Suprapubic skin (tissue), 4 donors: ENCODE measurements at places on chromosomes 6 and 20.

DNA sequence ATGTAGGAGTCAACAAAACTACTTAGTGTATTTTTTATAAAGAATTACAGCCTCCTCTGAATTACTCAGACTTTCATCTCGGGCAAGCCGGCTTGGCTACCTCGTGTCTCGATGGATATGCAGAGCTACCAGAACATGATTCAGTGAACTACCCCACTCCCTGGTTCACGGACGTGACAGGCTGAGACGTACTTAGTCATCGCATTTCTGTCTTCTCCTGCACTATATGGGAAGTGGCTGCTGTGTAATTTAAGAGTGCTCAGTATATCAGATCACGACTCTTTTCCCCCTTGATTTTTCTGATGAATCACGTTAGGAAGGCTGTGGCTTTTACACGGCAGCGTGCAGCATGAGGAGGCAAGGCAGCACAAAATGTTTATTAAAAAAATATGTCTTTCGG lies 302.7 kb upstream of the ZFP64 start:
- no peak for DNase-seq

DNA sequence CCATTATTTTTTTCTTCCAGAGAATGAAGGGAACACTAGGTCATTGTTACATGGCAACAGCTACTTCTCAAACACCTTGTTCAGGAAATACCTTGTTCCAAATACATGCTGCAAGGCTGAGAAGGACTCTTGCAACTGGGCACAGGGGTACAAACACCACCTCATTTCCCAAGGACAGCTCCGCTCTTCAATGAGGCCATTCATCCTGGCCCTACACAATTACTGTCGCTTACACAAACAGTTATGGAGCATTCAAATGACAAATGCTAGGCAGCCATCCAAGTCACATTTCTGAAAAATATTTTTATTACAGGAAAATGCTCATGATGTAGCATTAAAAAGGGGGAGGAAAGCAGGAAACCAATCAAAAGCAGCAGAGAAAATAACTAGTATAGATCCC lies 611.9 kb downstream of the DHX35 start:
- no peak for DNase-seq

- no peak for DNase-seq
These were observed 22.6 kb upstream of the BTN3A2 start for GRCh38 chr6:26342106-26343004.

DNA sequence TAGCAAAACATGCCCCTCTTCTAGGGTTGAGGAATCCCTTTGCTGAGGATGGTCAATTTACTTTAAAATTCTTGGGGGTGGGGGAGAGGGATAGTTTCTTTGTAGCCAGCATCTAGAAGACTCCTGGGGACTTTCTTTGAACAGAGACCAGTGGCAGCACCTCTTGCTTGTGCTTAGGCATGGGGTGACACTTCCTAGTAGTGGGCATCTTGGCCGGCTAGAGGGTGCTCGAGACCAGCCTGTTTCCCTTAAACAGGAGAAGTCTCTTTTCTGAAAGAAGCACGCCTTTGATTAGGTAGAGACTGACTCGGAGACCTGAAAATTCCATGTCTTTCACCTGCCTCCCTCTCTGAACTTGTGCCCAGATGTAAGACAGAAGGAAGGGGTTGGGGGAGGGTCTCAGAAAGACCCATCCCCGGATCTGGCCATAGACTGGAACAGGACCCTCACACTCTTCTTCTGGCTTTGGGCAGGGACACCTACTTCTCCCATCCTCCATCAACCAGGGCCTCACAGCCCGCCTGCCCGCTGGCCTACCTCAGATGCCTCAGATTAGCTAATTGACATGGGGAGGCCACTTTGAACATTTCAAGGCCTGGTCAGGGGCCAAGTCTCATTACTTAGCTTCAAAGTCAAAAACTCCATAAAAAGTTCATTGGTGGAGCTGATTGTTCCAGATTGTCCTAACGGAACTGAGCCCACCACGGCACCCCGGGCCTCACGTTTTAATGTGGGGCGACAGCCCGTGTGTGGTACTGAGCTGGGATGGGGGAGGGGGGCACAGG lies 172.2 kb downstream of the CDC5L start:
- DNase-seq, result no peak

DNA sequence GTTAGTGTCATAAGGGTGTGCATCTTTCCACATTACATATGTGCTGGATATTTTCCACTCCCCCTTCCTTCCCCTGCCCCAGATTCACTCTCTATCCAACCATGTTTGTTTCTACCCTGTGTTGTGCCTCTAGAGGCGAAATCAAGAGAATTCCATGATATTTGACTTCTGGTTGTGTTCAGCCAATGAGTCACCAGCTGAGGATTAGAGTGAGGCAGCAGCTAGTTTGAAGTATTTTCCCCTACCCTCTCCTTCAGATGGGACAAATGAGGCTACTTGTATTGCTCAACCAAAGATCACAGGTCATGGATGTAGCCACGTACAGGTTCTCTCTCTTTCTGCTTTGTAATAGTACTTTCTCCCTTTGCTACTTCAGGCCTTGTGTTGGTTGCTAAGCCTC lies 24.5 kb upstream of the OR2J2 start:
- DNase-seq, result no peak
